Fibroblast of skin of scalp (primary cell): ENCODE measurements at places on chromosomes 11 and 22.

DNA sequence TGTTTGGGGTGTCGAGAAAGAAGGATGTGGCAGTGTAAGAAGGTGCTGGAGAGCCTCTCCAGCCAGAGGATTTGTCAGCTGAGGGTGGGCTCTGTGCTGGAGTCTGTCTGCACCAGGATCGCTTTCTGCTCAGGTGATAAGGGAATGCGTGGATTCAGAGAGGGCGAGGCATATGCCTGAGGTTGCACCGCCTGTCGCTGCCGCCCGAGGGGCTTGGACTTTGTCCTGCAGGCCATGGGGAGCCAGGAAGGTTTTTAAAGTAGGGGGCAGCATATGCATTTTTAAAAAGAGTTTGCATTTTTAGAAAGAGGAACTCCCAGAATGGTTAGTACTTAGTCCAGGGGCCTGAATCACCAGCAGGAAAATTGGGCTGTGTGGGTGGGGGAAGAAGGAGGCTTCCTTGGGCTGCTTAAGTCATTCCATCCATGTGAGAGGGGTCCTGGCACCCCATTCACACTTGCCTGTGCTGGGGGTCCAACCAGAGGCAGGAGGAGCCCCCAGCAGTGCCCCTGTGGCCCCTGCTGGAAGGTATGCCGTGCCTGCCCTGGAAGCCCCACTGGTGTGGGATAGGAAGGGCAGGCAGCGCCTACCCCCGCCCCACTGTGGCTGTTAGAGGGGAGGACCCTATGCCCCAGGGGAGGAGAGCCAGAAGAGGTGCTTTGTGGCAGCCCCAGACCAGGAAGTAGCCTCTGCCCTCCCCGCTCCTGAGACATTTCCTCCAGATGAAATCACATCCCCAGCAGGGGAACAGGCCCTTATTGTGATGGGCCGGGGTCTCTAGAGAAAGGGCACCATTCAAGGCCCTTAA is 35.8 kb upstream of the MYRF start:
- no peak for DNase-seq

DNA sequence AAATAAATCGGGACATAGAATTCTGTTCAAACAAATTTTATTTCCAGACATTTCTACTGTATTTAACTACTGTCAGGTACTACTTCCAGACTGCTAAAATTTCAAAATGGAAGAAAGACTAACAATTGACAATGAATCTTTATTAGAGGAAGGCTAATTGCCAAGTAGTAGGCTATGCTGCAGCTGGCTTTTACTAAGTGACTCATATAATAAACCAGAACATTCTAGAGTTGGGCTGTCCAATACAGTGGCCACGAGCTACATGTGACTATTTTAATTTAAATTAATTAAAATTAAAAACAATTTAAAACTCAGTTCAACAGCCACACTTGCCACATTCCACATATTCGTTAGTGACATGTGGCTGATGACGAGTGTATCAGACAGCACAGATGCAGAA is 27.6 kb downstream of the CHKA start:
- no peak for DNase-seq

DNA sequence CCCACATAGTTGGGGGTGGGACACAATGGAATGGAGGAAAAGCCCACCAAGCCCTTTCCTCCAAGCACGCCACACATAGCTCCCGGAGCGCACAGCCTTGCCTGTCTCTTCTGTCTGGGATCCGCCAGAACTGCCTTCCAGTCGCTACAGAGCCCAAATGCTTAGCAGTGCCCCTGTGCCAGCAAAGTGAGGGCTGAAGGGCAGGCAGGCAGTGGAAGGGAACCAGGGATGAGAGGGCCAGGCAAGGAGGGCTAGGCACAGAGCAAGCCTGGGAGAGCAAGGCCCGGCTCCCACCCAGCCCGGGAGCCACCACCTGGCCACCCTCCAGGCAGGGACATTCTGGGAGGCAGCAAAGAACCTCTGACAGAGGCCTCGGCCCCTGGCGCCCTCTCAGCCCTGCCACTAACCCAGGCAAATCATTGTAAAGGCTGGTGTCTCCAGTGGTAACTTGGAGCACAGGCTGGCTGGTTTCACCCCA is 32.5 kb downstream of the PPP2R1B start:
- DNase-seq, result no peak

DNA sequence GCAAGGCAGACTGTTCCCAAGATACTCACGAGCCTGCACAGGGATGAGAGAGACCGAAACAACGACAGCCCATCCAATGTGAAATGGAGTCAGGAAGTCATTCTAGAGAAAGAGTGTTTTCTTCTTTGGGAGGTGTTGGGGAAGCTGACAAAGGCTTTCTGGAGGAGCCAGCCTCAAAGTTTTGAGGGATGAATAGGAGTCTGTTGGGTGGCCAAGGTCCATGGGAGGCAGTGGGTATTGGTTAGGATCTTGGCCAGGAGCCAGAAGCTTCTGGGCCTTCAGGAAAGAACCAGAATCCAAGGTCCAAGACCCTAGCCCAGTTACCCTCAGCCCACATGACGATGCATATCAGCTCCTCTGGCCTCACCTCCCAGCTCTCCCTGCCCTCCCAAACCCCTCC is 59.9 kb upstream of the SHISAL1 start:
- no peak for DNase-seq

- no peak for DNase-seq
Observed at GRCh38 chr11:102346456-102346747, 612 bp upstream of the BIRC2 start.

- no peak for DNase-seq
Observed at GRCh38 chr11:44978274-44978960, 27.7 kb upstream of the TP53I11 start.

GRCh38 chr11:61899146-61899841 is 7.9 kb upstream of the FADS3 start:
- DNase-seq, result peak; percentile 67
